ENCODE measurements at places on chromosomes 2 and 18.

GRCh38 chr2:186399082-186399644 is 86.9 kb upstream of the ZC3H15 start:
- no peak for DNase-seq

GRCh38 chr18:33483908-33484307 is 43.4 kb upstream of the CCDC178 start:
- no peak for DNase-seq

DNA sequence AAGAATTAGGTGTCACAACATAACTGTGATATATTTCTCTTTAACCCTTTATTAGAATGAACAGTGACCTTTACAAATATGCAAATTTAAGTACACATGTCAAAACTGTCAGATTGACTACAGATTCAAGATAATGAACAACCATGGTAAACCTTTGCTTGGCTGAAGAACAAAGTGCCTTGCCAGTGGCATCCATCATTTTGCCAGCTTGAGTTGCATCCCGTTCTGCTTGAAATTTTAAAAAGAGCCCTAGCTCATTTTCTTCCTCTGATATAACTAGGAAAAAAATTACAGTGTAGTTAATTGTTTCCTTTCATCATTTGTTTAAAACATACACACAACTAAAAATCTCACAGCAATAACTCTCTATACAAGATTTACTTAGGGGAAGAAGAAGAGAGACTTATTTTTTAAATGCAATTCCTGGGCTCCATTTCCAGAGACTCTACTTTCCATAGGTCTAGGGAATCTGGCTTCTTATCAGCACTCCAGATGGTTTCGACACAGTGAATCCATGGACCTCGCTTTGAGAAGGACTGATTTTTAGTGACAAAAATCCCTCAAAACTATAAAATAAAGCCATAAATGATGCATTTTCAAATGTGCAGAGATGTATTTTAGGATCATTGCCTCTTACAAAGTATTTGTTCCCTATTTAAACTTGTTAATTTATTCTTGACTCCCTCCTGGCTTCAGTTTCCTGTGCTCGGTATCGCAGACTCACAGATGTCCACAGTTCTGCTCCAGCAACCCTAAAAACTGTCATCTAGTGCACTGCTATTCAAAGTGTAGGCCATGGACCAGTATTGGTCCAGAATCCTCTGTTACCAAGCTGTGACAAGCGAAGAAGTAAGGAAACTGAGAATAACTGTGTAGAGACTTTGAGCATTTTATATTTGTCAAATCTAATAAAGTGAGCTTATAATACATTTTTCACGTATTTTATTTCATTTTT is 50.1 kb downstream of the ICA1L start:
- no peak for DNase-seq

DNA sequence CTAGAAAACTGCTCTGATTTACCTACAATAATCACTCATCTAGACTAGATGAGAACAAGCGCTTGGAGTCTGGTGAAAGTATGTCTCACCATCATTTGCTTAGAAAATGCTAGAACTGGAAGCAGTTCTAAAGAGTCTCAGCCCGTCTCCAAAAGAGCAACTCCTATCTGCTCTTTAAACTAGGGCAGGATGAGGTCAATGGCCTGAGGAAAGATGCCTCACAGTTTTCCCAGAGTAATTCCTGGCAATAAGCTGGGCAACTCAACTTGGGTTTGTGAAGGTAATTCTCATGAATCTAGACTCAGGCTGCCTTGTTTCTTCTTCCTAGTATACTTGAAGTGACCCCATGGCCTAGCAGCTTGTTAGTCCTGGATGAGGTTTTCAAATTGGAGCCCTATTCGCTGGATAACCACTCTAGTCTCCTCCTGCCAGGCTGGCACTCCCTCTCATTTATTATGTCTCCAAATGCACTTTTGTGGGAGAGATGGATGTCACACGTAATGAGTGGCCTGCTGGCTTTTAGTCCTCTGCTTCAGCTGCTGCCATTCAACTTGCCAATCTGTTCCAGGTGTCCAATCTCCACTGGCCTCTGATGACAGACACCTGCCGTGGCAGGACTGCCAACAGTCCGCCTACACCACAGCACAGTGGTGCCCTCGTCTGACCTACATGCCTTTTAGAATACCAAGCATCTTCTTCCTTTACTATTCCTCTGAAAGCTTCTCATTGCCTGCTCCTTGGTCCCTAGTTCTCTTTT is 80.9 kb downstream of the CABYR start:
- DNase-seq, result no peak

DNA sequence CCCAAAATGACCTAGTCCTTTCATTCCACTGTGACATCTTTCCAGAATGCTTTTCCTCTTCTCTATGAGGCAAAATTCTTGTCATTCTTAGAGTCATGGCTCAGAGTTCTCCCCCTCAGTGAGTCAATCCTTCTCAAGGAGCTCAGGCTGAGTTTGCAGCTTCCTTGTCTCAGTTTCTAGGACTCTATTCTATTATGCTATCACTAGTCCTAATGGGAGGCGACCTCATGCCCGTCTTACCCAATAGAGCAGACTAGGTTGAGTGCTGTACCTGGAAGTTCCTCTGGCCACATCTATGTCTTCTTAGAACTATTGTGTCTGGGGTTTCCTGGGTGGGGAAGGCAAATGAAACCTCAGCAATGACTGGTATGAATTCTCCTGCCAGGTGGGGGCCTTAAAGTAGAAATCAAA is 51.5 kb downstream of the HAUS1 start:
- DNase-seq, result no peak

DNA sequence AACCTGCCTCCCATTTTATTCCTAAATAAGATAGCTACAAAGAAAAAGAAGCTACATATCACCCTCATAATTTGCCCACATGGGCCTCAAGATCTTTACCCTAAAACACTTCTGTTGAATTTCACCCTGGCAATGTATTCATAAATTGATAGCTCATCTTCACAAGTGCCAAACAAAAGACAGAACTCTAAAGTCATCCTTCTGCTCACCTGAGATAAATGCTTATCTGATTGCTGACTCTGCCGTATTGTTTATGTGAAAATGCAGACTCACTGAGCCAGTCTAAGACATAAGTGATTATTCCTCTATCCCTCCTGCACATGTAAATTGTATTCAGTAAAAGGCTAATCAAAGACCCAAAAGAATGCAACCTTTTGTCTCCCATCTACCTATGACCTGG is 2.0 kb downstream of the RDH14 start:
- no peak for DNase-seq

DNA sequence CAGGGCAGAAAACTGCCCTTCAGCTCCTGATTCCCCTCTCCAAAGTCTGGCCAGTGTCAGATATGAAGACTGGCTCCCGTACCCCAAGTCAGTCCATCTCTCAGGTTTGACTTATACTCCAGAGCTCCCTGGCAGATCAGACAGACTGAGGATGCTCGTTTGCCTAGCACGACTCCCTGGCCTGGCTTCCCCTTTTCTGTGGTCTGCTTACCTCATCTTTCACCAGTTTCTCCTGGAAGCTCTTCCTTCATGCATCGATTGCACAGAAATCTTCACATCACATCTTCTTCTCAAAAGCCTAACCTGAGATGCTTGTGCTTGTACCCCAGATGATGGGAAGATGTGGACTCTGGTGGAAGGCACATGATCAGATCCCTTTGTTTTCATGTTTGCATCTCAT is 387.9 kb upstream of the POU3F3 start:
- DNase-seq, result no peak

DNA sequence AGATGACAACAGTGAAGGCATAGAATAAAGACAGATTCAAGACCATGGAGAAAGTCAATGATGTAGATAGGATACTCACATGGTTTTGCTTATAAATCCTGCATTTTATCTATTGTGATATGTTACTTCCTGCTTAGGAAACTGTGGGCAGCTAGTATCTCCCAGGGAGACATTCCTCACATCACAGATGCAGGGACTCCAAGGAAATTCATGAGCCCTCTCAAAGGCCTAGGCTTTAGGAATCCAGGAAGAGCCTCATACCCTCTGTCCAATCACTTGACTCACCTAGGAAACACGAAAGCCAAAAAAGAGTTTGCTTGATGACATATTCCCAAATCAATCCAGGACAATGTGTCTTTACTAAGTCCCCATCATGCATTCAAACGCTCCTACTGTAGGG is 247.8 kb upstream of the KLHL29 start:
- DNase-seq, result no peak

DNA sequence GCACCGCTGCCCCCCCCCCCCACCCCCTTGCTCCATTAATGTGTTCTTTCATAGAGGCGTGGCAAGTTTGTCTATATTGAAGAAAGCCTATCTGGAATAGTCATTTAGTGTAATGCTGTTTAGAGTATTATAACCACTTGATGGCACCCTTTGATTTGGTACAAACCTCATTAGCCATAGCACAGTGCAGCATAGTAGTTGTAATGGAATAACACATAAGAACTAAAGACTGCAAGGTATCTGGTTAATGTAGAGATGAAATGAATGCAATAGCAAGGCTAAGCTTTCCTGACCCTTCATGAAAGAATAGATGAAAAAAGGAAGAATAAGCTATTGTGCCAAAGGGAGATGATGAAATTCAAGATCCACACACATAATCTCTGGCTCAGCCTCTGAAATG is 81.9 kb downstream of the EHBP1 start:
- peak; percentile 59 for DNase-seq

DNA sequence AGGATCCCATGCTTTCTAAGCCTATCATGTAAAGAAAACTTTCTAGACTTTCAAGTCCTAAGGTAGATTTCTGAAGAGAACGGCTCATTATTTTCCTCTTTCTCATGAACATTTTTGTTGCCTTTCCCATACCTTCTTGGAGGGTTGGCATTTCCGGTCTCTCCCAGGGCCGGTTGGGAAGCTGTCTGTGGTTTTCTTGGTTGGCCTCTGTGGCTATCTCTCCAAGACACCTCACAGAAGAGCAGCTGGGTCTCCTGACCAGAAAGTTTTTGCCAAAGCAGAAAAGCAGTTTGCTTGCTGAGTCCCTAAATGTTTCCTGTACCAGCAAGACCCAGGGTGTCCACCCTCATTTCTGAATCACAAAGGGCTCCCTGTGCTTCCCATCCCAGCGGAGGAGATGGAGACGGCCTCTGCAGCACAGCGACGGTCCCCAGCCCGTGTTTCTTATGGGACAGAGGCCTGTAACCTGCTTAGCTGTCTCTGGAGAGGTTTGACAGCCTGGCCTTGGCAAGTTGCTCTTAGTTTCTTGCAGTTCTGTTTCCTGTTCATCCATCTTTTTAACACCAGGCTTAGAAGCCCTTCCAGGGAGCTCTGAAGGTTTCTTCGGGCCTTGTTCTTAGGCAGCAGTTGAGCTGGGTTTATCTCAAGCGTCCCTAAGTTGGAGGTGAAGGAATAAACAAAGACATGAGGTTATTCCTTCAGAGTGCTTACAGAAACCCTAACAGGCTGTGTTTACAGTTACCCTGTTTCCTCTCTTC is 39.8 kb downstream of the GREB1 start:
- no peak for DNase-seq

GRCh38 chr18:74682991-74683297 is 85.3 kb downstream of the ZNF407 start:
- no peak for DNase-seq

- no peak for DNase-seq
These were observed 146.8 kb upstream of the KCNJ3 start for GRCh38 chr2:154551649-154552048.

DNA sequence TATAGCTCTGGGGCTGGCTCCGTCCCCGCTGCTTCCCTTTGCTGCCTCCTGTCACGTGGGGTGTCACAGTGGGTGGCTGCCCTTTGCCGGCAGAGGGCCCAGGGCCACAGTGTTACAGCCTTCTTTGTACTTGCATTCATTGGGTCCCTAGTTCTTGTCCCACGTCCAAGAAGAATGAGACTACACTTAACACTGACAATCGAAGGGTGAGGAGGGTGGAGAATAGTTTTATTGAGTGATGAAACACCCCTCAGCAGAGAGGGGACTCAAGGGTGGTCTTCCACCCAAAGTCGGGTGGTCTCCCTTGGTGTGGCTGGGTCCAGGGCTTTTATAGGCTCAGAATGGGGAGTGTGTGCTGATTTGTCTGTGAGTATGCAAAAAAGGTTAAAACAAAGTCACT is 1.9 kb downstream of the ATG4B start:
- DNase-seq, result no peak

DNA sequence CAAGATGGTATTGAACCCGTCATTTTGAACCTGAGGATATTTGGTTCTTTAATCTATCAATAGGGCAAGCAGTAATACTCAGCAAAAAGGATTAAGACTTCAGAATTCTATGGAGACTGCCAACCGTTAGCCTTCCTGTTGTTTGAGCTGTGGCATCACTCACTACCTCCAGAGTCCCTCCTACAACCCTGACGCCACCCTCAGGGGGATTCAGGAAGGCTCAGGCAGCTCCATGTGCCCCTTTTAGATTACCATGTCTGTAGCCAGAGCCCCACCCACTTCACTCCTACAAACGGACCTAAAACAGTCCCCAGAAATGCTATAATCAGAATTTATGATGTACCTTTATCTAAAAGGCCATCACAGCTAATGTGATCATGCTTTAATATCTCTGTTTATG is 172.9 kb downstream of the EPHA4 start:
- DNase-seq, result no peak

GRCh38 chr2:64679673-64680425 is 26.1 kb upstream of the SERTAD2 start:
- peak; percentile 39 for DNase-seq
